Natural killer cell (primary cell): ENCODE measurements at places on chromosomes 16 and 17. TPM values are rescaled to one million over a fixed set of nuclear protein-coding genes. Genes with fewer than 3 reads are reported as not detected.

GPRC5B gene
- total RNA-seq, result not detected

KRTAP2-2 gene
- total RNA-seq, result not detected

MIF4GD gene
- total RNA-seq, result 50.3 TPM

OR1E2 gene
- not detected for total RNA-seq

PER1 gene
- total RNA-seq, result 923 TPM

SEC14L5 gene
- total RNA-seq, result 0.27 TPM

- no peak for DNase-seq
Observed at GRCh38 chr16:10949424-10949970, 5.1 kb downstream of the CLEC16A start.

DNA sequence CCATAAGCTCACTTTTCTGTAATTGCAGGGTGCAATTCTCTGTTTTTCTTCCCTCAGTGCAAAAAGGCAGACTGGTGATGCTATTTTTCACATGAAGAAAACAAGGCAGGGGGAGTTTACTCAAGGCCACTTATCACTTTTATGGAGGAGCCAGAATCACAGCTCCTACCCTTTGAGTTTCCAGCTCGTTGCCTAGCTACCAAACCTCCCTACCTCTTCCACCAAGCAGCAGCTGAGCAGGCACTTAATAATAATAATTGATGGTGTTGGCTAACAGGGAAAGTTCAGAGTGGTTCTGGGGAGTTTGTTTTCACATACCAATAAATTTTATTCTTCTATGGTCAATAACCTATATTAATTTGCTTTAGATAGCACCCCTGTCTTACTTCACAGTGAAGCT is 31.9 kb upstream of the MPHOSPH6 start:
- DNase-seq, result no peak

DNA sequence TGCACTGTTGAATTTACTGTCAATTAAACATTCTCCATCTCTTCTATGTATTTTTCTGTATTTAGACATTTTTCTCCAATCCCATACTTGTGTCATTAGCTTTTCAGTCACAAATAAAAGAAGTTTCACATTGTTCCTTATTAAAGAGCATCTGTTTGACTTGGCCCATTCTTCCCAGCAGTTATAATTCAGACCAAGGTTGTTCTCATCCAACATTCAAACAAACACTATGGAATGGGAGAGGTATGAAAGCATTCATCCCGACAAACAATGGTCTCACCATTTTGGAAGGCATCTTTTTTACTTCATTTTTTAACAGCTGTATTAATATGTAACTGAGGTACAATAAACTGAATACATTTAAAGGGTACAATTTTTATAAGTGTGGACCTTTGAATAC is 208.8 kb upstream of the MAF start:
- no peak for DNase-seq

DNA sequence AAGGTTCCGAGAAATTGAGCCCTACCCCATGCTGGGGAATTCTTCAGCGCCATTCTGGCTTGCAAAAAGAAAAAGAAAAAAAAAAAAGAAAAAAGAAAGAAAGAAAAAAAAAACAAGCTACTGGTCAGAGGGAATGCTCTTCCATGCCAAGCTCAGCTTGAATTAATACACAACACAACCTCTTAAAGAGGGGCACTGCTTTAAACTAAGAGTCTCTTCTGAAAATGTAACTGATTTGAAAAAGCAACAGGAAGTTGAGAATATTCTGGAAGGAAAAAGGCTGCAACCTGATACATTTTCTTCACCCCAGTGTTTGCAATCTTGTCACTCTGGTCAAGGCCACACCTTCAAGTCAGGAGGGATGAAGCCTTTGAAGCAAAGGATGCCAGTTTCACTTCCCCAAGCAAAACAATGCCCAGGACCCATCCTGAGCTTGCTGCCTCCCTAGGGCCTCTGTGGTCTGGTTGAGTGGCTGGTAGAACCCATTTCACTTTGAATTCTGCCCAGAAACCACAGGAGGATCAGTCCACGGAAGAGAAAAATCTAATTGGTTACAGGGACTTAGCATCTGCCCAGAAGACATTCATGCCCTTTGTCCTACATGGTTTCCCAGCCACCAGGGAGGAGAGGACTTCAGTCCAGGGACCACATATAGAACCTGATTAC is 389.7 kb downstream of the SOX9 start:
- DNase-seq, result no peak

GRCh38 chr16:680967-681745 is 946 bp downstream of the STUB1 start:
- DNase-seq, result no peak

GRCh38 chr16:11342021-11342855 is 3.0 kb upstream of the RMI2 start:
- no peak for DNase-seq

DNA sequence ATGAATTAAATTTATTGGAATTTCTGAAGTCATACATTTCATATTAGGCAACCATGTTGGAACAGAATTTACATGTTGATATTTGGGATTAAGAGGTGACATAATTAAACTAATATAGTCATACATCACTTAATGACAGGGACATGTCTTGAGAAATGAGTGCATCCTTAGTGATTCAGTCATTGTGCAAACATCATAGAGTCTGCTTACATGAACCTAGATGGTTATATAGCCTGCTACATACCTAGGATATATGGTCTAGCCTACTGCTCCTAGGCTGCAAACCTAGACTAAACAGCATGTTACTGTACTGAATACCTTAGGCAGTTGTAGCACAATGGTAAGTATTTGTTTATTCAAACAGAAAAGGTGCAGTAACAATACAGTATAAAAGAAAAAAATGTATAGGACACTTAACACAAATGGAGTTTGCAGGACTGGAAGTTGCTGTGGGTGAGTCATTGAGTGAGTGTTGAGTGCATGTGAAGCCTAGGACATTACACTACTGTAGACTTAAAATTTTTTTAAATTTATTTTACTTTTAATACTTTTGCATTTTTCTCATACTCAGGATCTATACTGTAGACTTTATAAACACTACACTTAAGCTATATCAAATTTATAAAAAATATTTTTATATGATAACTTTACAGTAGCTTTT is 85.6 kb downstream of the OMG start:
- DNase-seq, result no peak

DNA sequence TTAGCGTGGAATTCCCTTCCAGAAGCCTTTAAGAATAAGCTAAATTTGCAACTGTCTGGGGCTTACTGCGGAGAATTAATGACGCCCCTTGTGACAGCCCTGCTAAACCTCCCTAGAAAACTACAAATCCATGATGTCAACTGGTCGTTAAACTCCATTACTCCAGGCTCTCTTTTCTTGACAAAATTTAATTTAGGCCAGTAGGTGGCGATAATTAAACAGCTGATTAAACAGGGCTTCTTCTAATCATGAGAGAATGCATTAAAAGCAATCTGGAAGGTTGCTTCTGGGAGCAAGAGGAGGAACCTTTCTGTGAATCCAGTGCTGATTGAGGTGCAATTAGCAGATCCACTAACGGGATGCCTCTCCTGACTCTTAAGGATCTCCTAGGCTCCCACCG is 8.1 kb upstream of the NLRP1 start:
- DNase-seq, result no peak

DNA sequence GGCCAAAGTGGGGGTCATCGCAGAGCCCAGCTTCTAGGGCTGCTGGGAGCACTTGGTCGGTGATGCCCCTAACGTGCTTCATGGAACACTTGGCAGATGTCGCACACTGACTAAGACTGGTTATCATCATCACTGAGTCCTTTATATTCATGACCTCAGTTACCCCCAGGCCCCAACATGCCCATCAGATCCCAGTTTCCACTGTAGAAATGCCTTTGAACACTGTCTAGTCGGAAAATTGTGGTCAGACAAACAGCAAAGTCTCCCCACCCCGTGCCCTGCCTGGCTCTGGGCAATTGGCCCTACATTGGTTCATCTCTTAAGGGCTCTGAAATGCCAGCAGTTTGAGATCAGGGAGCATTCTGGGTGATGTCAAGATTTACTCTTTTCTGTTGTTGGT is 51.3 kb downstream of the NKD1 start:
- no peak for DNase-seq

DNA sequence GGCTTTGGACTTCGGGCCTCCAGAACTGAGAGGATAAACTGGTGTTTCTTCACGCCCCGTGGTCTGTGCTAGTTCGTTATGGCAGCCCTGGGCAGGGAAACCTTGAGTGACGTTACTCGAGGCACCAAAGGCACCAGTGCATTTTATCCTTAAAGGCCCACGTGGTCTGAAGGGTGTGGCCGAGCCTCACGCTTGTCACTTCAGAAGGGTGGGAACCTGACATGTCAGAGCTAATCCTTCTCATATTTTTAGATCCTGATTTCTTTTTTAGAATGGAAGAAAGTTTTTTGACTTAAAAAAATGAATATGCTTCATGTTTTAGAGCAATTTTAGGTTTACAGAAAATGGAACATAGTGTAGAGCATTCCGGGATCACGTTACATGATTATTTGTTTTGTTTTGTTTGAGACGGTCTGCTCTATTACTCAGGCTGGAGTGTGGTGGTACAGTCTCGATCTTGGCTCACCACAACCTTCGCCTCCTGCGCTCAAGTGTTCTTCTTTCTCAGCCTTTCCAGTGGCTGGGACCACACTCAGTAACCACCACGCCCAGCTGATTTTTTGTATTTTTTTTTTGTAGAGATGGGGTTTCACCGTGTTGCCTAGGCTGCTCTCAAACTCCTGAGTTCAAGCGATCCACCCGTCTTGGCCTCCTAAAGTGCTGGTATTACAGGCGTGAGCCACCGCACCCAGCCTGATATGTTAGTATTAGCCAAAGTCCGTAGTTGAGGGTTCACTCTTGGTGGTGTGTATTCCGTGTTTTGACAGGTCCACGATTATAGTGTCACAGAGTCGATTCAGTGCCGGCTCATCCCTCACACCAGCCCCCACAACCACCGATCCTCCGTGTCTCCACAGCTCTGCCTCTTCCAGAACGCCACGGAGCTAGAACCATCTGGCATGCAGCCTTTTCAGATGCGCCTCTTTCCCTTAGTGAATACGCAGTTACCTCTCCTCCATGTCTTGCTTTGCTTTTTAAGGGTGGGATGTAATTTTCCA is 47.9 kb downstream of the RAB11FIP3 start:
- DNase-seq, result no peak

GRCh38 chr16:14061732-14062259 is 9.3 kb upstream of the MRTFB start:
- no peak for DNase-seq

DNA sequence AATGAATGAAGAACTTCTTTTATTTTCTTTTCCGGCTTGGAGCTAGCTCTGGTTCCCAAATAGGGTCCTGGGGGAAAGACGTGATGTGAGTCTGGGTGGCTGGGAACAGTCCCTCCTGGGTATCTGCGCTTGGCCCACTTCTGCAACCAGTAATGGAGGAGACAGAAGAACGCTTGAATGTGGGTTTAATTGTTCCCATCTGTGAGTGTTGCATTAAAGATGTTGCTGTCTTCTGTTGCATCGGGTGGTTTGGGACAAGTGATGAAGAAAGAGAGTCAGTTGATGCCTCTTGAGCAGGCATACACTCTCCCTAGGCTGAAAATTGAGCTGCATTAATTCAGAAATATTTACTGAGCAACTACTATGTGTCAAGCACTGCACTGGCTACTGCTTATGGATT is 511.1 kb downstream of the CDH13 start:
- DNase-seq, result no peak

DNA sequence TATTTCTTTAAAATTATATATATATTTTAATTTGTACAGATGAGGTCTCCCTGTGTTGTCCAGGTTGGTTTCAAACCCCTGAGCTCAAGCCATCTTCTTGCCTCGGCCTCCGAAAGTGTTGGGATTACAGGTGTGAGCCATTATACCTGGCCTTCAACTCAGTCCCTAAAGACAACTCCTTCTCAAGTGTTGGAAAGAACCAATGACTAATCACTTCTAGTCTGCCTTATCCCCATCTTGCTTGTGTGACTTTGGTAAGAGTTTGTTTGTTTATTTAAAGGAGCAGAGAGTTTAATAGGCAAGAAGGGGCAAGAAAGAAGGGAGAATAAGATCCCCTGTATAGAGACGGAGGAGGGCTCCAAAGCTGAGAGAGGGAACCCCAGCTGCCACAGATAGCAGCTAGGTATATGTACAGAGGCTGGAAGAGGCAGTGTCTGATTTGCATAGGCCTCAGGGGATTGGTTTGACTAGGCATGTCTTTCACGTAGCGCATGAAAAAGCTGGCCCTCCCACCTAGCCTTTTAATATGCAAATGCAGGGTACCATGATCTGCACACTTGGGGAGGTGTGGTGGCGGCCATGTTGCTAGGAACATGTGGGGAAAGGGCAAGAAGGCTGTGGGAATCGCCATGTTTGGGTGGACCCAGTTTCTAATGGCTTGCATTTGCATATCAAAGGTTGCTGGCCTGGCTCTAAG is 21.5 kb downstream of the ABCC1 start:
- DNase-seq, result no peak

GRCh38 chr16:19757026-19757425 is 39.0 kb downstream of the IQCK start:
- no peak for DNase-seq

DNA sequence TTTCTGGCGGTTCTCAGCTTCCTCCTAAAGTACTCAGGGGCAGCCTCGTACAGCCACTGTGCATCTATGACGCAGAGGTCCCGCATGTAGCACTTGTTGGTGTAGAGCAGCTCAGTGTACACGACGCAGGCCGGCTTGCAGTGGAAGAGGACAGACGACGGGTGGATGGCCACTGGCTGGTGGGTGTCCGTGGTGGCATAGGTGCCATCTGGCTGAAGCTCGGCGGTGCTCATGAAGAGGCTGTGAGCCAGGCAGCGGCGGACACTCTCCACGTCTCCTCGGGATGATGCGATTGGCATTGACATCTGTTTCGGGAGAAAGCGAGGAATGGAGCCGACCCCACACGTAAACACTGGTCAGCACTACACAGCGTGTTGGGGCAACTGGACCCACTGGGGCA is 5.3 kb upstream of the C1QBP start:
- DNase-seq, result no peak

GRCh38 chr17:33205552-33205951 is 87.5 kb downstream of the ASIC2 start:
- no peak for DNase-seq

- DNase-seq, result no peak
Observed at GRCh38 chr17:58227733-58228132, 8.7 kb upstream of the MKS1 start.

DNA sequence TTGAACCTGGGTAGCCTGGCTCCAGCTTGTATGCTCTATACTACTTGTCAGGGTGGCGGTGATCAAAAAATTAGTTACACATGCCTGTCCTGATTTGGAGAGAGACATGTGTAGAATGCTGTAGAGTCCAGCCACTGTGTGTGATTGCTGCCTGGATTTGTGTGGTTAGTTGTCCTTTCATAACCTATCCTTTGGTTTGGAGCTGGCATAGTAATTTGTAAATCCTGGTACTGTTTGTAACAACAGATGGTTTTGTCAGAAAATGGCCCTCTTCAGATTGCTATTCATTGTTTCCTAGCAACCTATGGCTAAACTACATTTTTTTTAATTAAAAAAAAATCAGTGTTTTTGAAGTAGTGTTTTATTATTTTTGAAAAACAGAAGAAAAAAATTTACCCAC is 30.5 kb downstream of the ETV4 start:
- DNase-seq, result no peak

DNA sequence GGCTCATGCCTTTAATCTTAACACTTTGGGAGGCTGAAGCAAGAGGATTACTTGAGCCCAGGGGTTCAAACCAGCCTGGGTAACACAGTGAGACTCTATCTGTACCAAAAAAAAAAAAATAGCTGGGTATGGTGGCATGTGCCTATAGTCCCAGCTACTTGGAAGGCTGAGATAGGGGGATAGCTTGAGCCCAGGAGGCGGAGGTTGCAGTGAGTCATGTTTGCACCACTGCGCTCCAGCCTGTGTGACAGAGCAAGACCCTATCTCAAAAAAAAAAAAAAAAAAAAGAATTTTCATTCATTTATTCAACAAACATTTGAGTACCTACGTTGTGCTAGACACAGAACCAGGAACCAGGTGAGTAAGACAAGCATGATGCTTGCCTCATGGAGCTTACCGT is 73.6 kb upstream of the MRTFB start:
- DNase-seq, result no peak
